ENCODE measurements at places on chromosomes 11 and 22.

- DNase-seq = no peak
Observed at GRCh38 chr11:125365196-125365931, 130.7 kb downstream of the FEZ1 start.

GRCh38 chr11:13668957-13669521 lies 571 bp downstream of the FAR1 start:
- peak; percentile 66 for DNase-seq

DNA sequence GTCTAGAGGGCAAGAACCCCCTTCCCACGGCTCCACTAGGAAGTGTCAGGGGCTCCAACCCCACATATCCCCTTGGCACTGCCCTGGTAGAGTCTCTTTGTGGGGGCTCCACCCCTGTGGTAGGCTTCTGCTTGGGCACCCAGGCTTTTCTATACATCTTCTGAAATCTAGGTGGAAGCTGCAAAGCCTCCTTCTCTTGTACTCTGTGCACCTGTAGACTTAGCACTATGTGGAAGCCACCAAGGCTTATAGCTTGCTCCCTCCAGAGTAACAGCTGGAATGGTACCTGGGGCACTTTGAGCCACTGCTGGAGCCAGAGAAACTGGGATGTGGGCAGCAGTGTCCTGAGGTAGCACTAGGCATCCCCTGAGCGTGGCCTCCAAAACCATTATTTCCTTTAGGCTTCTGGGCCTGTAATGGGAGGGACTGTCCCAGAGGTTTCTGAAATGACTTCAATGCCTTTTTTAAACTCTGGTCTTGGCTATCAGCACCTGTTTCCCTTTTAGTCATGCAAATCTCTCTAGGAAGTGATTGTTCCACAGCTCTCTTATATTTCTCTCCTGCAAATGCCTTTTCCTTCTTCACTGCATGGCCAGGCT lies 68.4 kb downstream of the TRAF6 start:
- DNase-seq = peak; percentile 15

DNA sequence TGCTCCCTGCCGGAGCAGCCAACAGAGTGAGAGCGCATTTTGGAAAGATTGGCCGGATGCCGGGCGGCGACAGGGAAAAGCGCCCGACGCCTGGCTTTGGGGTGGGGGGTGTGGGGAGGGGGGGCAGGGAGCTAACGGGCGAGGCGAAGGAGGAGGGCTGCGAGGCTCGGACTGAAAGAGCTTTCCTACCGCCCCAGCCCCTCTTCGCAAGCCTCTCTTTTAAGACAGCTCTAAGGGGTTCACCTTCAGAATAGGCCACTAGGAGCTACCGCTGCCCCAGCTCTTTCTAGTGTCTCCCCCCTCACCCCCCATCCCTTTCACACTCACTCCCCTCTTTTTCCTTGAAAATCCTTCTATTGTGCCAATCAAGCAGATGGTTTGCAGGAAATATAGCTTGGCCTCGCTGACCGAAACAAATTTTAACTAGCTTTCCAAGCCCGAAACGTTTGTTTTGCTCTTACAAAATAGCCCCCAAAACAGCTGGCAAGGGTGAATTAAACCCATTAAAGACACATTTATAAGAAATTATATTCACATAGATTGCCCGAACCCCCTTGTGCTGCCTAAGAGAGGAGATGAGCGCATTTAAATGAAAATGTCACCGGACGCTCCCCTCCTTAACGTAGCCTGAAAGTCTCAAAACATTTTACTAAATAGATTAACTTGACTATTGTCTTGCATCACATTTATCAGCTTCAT lies 3.7 kb upstream of the DBX1 start:
- no peak for DNase-seq

DNA sequence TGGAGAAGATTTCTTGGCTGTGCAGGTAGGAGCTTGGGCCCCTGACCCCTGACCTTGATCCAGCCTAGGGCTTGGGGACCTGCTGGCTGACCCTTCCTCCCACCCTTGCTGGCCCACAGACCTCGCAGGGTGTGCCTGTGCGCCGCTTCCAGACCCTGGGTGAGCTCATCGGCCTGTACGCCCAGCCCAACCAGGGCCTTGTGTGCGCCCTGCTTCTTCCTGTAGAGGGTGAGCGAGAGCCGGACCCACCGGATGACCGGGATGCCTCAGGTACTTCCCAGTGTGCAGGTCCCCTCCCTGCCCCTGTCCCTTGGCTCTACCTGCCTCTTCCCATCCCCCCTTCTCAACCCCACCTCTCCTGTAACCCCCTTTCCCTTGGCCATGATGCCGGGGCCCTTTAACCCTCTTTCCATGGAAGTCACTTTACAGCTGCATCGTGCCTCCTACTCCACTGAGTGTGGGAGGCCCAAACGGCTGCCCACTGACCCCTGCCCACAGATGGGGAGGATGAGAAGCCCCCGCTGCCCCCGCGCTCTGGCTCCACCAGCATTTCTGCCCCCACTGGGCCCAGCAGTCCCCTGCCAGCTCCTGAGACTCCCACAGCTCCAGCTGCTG lies 3.8 kb downstream of the INPPL1 start:
- DNase-seq = no peak

DNA sequence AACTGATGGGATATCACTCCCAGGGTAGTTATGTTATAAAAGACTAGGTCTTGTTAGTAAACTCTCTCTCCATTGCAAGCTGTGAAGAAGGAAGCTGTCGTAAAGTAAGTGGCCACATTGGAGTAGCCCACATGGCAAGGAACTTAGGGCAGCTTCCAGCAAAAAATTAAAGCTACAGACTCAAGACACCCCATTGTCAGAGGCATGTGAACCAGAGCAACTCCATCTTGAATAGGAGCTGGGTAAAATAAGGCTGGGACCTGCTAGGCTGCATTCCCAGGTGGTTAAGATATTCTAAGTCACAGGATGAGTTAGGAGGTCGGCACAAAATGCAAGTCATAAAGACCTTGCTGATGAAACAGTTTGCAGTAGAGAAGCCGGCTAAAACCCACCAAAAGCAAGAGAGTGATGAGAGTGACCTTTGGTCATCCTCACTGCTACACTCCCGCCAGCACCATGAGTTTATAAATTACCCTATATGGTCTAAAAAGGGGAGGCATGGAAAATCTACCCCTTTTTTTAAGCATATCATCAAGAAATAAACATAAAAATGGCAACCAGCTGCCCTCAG lies 23.9 kb downstream of the CCKBR start:
- no peak for DNase-seq

DNA sequence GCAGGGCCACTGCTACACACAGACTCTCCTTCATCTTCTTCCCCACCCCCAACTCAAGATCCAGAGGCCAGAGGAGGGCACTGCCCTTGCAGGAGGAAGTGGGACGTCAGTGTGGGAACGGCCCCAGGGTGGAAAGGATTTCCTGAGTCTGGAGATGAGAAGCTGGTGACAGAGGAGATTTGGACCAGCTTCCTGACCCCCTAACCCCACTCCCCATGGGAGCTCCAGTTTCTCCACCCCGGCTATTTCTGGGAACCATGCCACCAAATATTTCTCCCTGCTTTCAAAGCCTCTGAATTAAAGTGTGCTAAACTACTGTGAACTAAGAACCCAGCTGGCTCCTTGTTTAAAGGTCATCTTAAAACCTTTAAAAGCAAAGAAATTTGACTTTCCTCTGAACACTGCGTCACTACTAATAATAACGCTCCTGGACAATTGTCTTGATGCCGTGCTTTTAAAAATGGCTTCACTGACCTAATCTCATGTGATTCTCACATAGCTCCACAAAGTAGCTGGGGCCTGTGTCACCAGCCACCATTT lies 46.6 kb downstream of the CWC15 start:
- no peak for DNase-seq

DNA sequence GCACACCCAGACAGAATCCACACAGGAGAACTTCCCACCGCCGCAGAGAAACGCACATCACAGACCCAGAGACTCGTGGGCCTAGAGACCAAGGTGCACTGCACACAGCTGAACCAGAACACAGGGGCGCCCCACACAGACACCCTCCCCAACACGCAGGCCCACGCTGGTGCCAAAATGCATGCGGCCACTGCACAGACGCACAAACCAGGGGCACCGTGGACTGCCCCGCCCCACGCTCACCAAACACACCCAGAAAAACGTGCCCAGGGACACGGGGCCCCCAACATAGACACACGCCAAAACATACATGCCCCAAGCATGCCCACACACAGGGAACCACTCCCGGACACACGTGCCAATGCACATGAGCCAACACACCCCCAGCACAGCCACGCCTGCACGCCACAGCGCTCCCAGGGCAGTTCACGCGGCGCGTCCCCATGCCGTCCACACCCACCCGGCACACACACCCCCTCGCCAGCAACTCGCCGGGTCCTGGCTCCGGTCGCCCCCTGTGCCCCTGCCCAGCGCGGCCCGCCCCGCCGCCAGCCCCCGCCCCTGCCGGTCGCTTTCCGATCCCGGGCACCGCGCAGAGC lies 7.8 kb downstream of the ELFN2 start:
- DNase-seq = peak; percentile 21

DNA sequence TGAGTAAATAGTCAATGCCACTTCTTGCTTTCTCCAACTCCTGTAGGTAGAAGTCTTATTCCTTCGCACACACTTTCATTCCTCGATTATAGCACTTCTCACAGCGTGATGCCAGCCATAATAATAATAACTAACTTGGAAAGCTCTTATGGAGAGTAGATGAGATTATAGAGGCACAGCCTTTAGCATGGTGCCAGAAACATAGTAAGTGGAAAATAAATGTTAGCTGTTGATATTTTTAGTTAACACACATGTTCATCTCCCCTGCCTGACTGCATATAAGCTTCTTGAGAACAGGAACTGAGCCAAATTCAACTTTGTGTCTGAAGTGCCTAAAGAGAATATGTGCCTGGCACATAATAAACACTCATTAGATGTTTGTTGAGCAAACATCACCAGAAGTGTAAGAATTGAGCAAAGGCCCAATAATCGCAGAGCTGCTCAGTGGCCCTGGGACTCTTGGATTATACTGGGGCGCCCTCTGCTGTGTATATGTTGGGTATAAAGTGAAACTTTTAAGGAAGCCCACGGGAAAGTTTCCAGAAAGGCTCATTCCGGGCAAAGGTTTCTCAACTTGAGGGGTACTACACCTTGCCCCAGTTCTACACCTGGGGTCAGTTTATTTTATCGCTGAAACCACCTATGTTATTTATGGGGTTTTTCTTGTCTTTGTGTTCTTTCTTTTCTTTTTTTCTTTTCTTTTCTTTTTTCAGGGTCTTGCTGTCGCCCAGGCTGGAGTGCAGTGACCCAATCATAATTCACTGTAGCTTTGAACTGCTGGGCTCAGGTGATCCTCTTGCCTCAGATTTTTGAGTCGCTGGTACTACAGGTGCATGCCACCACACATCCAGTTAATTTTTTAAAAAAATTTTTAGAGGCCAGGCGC lies 22.3 kb downstream of the SLN start:
- peak; percentile 70 for DNase-seq

DNA sequence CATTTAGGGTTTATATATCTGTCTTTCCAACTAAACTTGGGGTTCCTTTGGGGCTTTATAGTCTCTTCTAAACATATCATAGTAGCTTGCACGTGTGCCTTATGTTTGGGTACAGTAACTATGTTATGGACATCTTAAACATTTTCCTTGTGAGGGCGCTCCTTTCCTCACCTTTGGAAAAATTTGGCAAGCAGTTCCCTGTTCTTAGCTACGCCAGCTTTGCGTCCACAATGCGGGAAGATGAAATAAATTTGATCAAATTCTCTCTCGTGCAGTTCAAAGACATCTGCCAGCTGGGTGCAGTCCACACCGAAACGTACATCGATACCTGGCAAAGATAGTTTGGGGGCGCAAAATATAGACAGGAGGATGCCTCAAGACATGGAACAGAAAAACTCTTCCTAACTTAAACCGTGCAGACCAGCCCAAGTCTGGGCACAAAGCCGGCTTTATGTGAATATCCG lies 548 bp downstream of the FDXACB1 start:
- no peak for DNase-seq

DNA sequence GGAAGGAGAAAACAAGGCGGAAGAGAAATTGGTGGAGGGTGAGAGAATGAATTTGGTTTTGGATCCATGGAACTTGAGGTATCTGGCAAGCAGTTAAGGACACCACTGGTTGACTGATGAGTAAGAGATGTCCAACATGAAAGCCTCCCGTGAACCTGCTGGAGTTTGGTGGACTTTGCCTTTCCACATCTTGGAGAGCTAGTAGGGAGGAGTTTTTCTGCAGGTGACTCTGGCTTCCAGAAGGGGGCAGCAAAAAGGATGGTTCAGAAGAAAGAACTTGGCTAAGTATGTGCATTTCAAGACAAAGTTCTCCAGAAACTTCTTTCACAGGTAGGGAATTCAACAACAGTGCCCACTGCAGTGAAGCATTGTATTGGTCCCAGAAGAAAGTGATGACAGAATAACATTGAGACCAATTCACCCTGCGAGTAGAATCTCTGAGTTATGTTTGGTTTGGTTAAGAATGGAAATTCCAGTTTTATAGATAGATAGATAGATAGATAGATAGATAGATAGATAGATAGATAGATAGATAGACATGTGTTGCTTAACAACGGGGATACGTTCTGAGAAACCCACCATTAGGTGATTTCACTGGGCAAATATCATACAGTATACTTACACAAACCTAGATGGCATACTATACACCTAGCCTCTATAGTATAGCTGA lies 28.5 kb downstream of the DCDC1 start:
- peak; percentile 2 for DNase-seq

DNA sequence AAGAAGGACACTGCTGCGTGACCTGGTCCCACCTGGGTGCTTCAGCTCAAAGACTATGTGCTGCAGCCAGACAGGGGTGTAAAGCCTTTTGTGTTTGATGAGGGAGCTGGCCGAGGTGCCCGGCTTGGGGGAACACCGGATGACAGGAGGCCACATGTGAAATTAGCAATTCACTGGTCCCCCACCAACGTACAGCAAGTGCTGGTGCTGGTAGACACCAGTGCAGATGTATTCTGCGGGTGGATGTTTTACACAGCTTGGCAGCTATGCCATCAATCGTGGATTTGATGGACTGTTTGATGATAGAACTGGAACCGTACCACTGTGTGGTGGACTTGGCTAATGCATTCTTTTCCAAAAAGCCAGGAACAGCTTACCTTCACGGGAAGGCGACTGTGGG lies 47.9 kb upstream of the LIPT2 start:
- no peak for DNase-seq

DNA sequence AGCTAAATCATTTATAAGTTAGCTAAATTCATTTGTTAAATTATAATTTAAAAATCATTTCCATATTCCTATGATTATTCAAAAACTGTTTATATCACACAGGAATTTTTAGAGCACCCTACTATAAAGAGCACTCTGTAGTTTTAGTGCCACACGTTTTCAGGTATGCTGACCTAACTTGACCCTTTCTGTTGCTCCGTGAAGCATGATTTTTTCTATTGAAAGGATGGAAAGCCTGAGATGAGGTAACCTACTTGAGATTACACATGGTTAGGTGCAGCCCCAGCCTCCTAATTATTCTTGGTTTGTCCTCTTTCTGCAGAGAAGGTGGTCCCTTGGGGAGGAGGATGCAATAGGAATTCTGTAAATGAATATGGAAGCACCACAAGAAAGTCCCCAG lies 72.6 kb downstream of the PPFIBP2 start:
- no peak for DNase-seq

- DNase-seq = no peak
Observed at GRCh38 chr11:68377389-68377795, 65.0 kb downstream of the LRP5 start.

GRCh38 chr11:65952052-65952521 lies 6.8 kb downstream of the TSGA10IP start:
- no peak for DNase-seq
